K562 (cell line): ENCODE measurements at places on chromosomes 4 and X. TPM values are rescaled to one million over a fixed set of nuclear protein-coding genes. Genes with fewer than 3 reads are reported as not detected.

FAM149A gene
- total RNA-seq, result not detected in 2 replicates

APLN gene
- total RNA-seq, result 0.04 TPM in 1 of 2 replicates, not detected in the other

SPANXB1 gene
- not detected in 2 replicates for total RNA-seq

NEUROG2 gene
- total RNA-seq, result 0.07 TPM in 1 of 2 replicates, not detected in the other

PDE6B gene
- total RNA-seq, result not detected in 2 replicates

HOPX gene
- 0.24 and 0.27 TPM in 2 replicates for total RNA-seq

UGT2B15 gene
- 0.16 TPM in 1 of 2 replicates, not detected in the other for total RNA-seq

PRRG3 gene
- not detected in 2 replicates for total RNA-seq

GLRA2 gene
- not detected in 2 replicates for total RNA-seq

ART3 gene
- total RNA-seq, result 0.54 and 0.69 TPM in 2 replicates

CXCL3 gene
- 8.6 and 9.1 TPM in 2 replicates for total RNA-seq

RAB40AL gene
- total RNA-seq, result 0.42 and 0.51 TPM in 2 replicates

LGI2 gene
- 0.04 and 0.07 TPM in 2 replicates for total RNA-seq

CTAG1A gene
- not detected in 2 replicates for total RNA-seq

SLC16A2 gene
- total RNA-seq, result 0.07 and 0.13 TPM in 2 replicates

C1QTNF7 gene
- not detected in 2 replicates for total RNA-seq

SOX3 gene
- not detected in 2 replicates for total RNA-seq

EDA2R gene
- not detected in 2 replicates for total RNA-seq

ARAP2 gene
- 0.18 and 0.22 TPM in 2 replicates for total RNA-seq

C4orf50 gene
- not detected in 2 replicates for total RNA-seq

SLC7A11 gene
- 13.1 and 15.4 TPM in 2 replicates for total RNA-seq

ZMAT1 gene
- 0.04 TPM in 1 of 2 replicates, not detected in the other for total RNA-seq

RAB28 gene
- 17.5 and 18.0 TPM in 2 replicates for total RNA-seq

OPRPN gene
- total RNA-seq, result not detected in 2 replicates

DMD gene
- total RNA-seq, result 11.7 and 11.8 TPM in 2 replicates

DDIT4L gene
- total RNA-seq, result not detected in 2 replicates

TAPT1 gene
- total RNA-seq, result 20.9 and 27.6 TPM in 2 replicates

NEIL3 gene
- total RNA-seq, result 12.9 and 14.4 TPM in 2 replicates

HSD17B13 gene
- total RNA-seq, result 0.18 and 0.20 TPM in 2 replicates

NOX1 gene
- not detected in 2 replicates for total RNA-seq

STS gene
- total RNA-seq, result 0.73 and 0.76 TPM in 2 replicates

LRAT gene
- 0.07 and 0.09 TPM in 2 replicates for total RNA-seq

ATP7A gene
- 13.4 and 14.8 TPM in 2 replicates for total RNA-seq

FGF13 gene
- 53.2 and 53.7 TPM in 2 replicates for total RNA-seq

PNMA6F gene
- total RNA-seq, result not detected in 2 replicates

ARSJ gene
- not detected in 2 replicates for total RNA-seq

REELD1 gene
- total RNA-seq, result not detected in 2 replicates

TCEAL6 gene
- not detected in 2 replicates for total RNA-seq

SERTM2 gene
- total RNA-seq, result not detected in 2 replicates

KDR gene
- 0.11 and 0.13 TPM in 2 replicates for total RNA-seq

TRIM60 gene
- total RNA-seq, result not detected in 2 replicates
